Fibroblast of mammary gland (primary cell): ENCODE measurements at places on chromosomes 5 and 9.
A peak's percentile ranks its signal among the peaks of the same experiment; 100 is the strongest.

GRCh38 chr9:107898761-107899160 is 409.2 kb upstream of the KLF4 start:
- no peak for DNase-seq

GRCh38 chr5:128483738-128484137 is 54.3 kb downstream of the FBN2 start:
- DNase-seq = no peak

- DNase-seq = peak; percentile 17
These were observed 7.4 kb downstream of the DMRTA1 start for GRCh38 chr9:22454016-22454415.

DNA sequence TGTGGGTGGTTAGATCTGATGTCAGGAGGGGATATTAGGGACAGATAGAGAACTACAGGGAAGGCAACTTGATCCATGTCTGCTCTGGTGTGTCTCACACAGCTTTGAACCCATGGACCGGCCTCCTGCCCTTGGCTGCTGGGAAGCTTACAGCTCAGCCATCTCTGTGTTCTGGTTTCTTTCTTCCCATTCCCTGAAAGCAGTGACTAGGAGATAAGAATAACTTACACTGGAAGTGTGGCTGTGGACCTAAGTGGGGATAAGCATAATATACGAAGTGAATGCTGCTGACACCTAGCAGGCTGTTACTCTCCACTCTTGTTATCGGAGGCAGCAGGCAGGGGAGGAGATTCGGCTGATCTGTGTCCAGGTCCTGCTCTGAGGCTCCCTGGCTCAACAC is 282.3 kb upstream of the TUT7 start:
- DNase-seq = no peak

- DNase-seq = no peak
These were observed 15.4 kb upstream of the SMIM15 start for GRCh38 chr5:61177716-61178115.

DNA sequence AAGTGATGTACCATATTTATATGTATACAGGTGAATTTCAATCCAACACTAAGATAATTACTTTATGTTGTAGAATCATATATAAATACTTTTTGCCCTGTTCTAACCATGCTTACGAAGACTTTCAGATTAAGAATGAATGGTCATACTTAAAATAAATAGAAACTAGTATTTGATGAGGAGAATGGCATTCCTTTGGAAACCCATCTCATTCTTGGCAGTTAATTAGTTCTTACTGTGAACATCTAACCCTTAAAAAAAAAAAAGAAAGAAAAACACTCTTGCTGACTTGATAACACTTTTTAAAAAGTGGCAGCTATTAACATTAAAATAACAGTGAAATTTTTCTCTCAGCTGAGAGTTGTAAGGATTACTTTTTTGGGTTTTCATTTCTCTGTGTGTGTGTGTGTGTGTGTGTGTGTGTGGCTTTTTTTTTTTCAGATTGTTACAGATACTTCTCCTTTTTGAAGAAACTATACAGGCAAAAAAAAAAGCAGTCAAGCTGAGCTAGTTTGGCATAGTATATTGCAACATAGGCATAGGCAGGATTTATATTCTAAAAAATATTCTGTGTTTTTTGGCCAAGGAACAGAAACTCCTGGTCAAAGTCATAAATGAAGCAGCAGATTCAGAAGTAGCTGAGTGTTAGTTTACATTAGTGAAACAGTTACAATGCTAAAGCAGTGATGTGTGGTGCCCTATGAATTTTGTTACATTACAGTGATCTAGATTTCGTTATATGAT is 163.5 kb downstream of the CD180 start:
- DNase-seq = peak; percentile 68

- no peak for DNase-seq
These were observed 130.6 kb upstream of the ANKH start for GRCh38 chr5:15002173-15002572.

DNA sequence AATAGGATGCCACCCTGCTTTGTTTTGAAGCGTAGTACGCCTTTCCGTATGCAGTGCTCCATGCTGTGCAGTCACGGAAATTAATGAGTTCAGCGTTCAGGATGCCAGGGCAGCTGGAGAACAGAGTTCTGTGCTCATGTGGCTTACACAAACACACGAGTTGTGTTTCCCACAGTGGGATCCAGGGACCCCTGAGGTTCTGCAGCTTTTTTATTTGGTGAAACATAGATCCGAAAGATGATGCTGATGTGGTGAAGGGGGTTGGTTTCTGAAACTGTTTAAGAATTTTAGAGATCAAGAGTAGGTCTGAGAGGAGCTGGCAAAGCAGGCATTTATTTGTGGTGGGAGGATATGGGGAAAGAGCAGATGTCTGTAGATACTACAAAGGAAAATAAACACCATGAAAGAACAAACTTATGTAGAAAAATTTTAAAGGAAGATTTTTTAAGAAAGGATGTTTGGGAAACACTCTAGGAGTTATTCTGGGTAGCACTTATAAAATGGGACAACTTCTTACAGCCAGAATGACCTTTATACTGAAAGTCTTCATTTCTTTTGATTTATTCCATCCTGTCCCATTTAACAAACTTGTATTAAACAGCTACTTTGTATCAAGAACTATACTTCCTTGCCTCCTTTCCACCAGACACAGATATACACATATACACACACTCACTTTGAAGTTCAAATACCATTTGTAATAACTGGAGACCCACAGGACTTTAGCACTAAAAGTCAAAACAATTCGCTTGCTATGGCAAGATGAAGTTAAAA is 52.7 kb downstream of the ITGA1 start:
- no peak for DNase-seq

DNA sequence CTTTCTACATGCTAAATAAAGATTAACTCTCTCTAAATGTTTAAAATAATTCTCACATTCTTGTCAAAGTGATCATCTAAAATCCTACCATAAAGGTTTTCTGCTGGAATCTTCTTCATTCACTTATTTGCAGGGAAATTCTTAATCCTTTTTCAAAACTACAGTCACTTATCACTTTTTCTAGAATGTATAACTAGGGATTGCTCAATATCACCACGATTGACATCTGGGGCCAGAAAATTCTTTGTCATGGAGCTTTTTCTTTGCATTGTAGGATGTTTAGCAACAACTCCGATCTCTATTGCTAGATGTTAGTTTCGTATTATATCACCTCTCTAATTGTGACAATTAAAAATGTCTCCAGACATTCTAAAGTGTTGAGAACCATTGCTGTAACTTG is 344.9 kb upstream of the PIK3R1 start:
- no peak for DNase-seq

DNA sequence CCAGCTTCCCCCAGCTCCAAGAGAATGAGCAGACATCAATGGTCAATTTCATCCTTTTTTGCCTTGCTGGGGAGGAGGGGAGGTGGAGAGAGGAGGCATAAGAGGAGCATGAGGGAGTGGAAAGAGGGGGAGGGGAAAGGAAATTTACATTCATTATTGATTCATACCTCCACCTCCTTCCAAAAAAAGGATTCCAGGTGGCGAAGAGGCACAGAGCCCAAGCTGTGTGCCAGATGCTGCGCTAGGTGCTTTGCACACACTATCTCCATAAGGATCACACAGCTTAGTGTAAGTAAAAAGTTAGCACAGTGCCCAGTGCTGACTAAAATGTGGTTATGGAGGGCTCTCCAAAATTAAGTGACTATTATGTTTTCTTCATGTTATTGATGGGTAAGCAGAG is 11.0 kb downstream of the ASTN2 start:
- no peak for DNase-seq

GRCh38 chr5:91110686-91111085 is 272.4 kb downstream of the ARRDC3 start:
- DNase-seq = peak; percentile 57

DNA sequence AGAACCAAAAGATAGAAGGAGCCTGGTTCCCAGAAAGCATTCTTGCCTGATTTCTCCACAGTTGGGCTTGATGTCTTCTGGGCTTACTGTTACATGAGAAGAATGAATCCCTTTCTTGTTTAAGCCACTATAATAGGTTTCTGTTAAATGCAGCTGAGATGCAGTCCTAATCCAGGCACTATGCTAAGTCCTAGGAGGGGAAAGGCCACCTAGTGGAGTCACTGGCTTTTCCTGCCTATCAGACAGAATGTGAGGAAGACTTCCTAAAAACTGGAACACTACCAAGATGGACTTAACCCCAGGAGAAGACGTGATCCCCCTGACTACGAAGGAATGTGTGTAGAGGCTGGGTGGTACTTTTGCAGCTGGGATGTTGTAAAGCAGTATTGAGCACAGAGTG is 34.3 kb upstream of the FSD1L start:
- peak; percentile 66 for DNase-seq
